ENCODE measurements at places on chromosomes 2 and 18. TPM values are rescaled to one million over a fixed set of nuclear protein-coding genes. Genes with fewer than 3 reads are reported as not detected.

GRCh38 chr2:84492571-84492970 is 23.7 kb upstream of the DNAH6 start:
- DNase-seq, result peak; percentile 5

Gene DSEL
- polyA plus RNA-seq, result 9.0 TPM

Gene MTCL1
- 27.6 TPM for polyA plus RNA-seq

GRCh38 chr18:79071503-79072210 is 2.5 kb downstream of the ATP9B start:
- DNase-seq, result no peak

Gene MOGAT1
- not detected for polyA plus RNA-seq

GRCh38 chr2:83536556-83536955 is 922.5 kb downstream of the SUCLG1 start:
- no peak for DNase-seq

- no peak for DNase-seq
These were observed 25.8 kb downstream of the SANBR start for GRCh38 chr2:61091485-61091884.

GRCh38 chr18:59861963-59862819 is 37.6 kb upstream of the PMAIP1 start:
- no peak for DNase-seq
